Osteoblast (primary cell): ENCODE measurements at places on chromosomes 3 and 15.

- no peaks in the 10 kb centered on the region for H3K27me3 ChIP-seq
- H3K27ac ChIP-seq: no peak overlapping the region
- no peak for DNase-seq
- no peaks in the 10 kb centered on the region for H3K4me1 ChIP-seq
- H3K4me3 ChIP-seq: no peak overlapping the region
Measured at GRCh38 chr15:52422001-52422400, 106.7 kb downstream of the MYO5A start.

- H3K27ac ChIP-seq: no peak overlapping the region
- no peaks in the 10 kb centered on the region for H3K36me3 ChIP-seq
- no peaks in the 10 kb centered on the region for H3K4me1 ChIP-seq
- no peaks in the 10 kb centered on the region for H3K27me3 ChIP-seq
- H3K4me3 ChIP-seq: no peak overlapping the region
- no peak for DNase-seq
Measured at GRCh38 chr3:170792471-170792870, 77.5 kb downstream of the RPL22L1 start.

DNA sequence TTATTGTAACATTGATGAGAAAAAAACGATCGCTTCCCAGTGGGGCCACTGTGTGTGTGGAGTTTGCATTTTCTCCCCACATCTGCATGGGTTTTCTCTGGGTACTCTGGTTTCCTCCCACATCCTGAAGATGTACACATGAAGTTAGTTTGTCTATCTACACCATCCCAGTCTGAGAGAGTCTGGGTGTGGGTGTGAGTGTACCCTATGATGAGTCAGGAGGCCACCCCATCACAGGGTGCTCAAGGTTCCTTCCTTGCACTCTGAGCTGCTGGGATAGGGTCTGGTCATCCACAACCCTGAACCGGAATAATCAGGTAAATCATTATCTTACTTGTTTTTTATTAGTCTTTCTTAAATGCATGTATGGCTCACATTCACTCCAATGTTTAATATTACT is 457.1 kb downstream of the NTRK3 start:
- no peak for DNase-seq
- no peaks in the 10 kb centered on the region for H3K27me3 ChIP-seq
- H3K4me1 ChIP-seq: no peaks in the 10 kb centered on the region
- no peaks in the 10 kb centered on the region for H3K36me3 ChIP-seq
- H3K27ac ChIP-seq: no peak overlapping the region

- DNase-seq: no peak
- H3K27ac ChIP-seq: no peak overlapping the region
- H3K27me3 ChIP-seq: no peaks in the 10 kb centered on the region
- H3K4me3 ChIP-seq: no peak overlapping the region
Measured at GRCh38 chr3:9875448-9875847, 4.6 kb downstream of the CIDEC start.

DNA sequence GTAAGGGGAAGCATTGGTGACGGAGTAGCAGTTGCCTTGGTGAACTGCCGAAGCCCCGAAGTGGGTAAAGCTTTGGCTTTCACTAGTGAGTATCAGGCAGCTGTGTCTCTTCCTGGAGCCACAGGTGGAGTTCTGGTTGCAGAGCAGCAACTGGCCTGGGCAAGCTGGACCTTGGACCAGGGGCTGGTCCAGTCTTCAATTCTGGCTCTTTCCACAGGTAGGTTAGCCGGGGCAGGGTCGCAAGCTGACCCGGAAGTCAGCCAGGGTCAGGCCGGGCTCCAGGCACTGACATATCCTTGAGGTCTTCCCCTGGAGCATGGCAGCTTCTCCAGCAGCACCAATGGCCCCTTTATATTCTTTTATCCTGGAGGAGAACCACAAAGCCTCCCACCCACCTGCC is 73.2 kb downstream of the TMEM44 start:
- no peak overlapping the region for H3K4me3 ChIP-seq
- no peaks in the 10 kb centered on the region for H3K36me3 ChIP-seq
- peak; percentile 22 for DNase-seq
- H3K27me3 ChIP-seq: no peaks in the 10 kb centered on the region
- H3K27ac ChIP-seq: no peak overlapping the region

DNA sequence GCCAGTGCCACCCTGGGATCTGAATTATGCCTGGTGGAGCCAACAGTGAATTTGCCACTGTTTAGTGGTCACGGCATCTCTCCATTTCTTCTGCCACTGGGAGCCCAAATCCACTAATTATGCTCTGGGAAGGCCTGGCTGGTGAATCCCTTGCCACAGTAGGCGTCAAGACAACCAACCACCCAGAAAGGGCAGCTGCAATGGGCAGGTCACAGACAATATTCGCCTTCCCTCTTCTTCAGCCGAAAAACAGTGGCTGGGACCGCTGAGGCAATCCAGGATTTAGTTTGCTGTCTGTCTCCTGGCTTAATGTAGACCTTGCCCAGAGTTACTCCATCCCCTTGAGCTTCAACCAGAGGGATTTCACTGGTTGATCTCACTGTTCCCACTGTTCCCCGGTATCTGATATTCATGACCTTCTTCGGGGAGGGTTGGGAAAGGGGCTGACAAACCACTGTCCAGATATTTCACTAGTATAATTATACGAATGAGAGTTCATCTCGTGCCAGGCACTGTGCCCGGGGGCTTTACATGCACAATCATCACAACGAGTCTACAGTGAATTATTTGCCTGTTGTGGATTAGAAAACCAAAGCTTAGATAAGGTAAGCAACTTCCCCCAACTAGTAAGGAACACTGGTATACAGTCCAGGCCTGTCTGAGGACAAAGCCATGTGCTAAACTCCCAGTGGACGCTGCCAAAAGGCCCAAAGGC is 49.9 kb upstream of the RAB6B start:
- H3K36me3 ChIP-seq: no peaks in the 10 kb centered on the region
- H3K4me3 ChIP-seq: no peak overlapping the region
- peak overlapping the region; percentile 56 for H3K27ac ChIP-seq
- peaks cover 11% of the 10 kb centered on the region for H3K27me3 ChIP-seq
- no peak for DNase-seq

DNA sequence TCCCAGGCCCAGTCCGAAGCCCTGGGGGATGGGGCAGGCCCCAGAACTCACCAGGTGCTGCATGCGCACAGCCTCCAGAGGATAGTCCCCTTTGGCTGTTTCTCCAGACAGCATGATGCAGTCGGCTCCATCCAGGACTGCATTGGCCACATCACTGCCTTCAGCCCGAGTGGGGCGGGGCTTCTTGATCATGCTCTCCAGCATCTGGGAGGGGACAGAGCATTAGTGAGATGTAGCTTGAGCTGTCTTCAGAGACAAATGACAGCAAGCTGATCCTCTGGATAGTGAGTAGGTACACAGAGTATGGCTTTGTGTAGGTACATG is 9.1 kb upstream of the GRAMD2A start:
- H3K27ac ChIP-seq: no peak overlapping the region
- DNase-seq: peak; percentile 55
- H3K27me3 ChIP-seq: no peaks in the 10 kb centered on the region
- peaks cover 18% of the 10 kb centered on the region for H3K4me1 ChIP-seq
- H3K4me3 ChIP-seq: no peak overlapping the region

GRCh38 chr3:8237893-8238292 is 263.7 kb upstream of the LMCD1 start:
- no peak overlapping the region for H3K27ac ChIP-seq
- no peaks in the 10 kb centered on the region for H3K4me1 ChIP-seq
- no peak overlapping the region for H3K4me3 ChIP-seq
- no peak for DNase-seq
- no peaks in the 10 kb centered on the region for H3K36me3 ChIP-seq
- H3K27me3 ChIP-seq: no peaks in the 10 kb centered on the region

GRCh38 chr3:79005084-79005483 is 762.7 kb downstream of the ROBO1 start:
- H3K27me3 ChIP-seq: no peaks in the 10 kb centered on the region
- H3K36me3 ChIP-seq: no peaks in the 10 kb centered on the region
- peaks cover 14% of the 10 kb centered on the region for H3K4me1 ChIP-seq
- DNase-seq: peak; percentile 66
- H3K27ac ChIP-seq: peak overlapping the region; percentile 50

DNA sequence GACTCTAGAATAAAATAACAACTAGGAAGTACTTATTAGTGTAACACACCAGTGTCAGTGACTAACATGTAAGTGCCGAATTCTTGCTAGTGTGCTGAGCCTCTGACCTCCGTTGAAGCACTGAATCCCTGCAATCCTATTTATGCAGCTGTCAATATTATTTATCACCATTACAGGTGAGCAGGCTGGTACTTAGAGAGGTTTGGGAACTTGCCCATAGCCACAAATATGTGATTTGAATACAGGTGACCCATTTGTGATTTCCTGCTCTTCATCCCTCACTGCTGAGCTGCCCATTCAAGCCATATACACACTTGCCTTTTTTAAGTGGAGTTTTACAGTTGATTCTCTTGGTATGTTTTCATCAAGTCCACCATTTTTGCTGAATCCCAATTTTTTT is 12.2 kb downstream of the EIF4E3 start:
- no peak overlapping the region for H3K4me3 ChIP-seq
- H3K36me3 ChIP-seq: no peaks in the 10 kb centered on the region
- no peak overlapping the region for H3K27ac ChIP-seq
- no peak for DNase-seq
- peaks cover 18% of the 10 kb centered on the region for H3K27me3 ChIP-seq

DNA sequence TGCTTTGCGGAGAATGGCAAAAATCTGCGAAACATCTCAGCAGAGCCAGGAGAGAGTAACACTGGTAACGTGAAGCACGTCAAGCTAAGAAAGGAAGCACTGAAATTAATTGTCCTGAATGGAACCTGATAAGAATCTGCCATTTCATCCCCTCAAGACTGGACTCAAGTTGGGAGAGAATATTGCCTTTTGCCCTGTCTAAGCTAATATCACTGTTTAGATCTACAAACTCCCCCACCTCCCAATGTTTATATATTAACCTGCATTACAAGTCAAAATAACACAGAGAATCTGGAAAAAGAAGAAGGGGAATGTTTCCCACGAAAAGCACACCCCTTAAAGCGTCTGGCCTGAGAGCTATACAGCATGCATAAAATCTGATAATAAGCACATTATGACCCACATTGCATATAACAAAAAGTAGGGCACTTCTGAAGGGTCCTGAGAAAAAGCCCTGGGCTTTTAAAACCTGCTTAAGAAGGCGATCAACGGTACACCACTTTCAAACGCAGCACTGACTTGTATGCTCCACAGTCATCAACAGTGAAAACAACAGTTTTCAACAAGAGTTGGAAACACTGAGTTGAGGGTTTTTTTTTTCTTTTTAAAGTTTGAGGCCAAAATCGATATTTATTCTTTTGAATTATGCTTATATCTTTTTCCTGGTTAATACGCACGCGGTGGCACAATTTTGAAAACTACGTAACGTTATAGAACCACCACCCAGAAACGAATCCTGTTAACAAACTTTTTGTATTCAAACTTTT is 1.4 kb upstream of the KAT2B start:
- H3K27ac ChIP-seq: no peak overlapping the region
- no peak for DNase-seq
- H3K4me1 ChIP-seq: peaks cover 16% of the 10 kb centered on the region
- H3K4me3 ChIP-seq: peak overlapping the region; percentile 80
- no peaks in the 10 kb centered on the region for H3K36me3 ChIP-seq

DNA sequence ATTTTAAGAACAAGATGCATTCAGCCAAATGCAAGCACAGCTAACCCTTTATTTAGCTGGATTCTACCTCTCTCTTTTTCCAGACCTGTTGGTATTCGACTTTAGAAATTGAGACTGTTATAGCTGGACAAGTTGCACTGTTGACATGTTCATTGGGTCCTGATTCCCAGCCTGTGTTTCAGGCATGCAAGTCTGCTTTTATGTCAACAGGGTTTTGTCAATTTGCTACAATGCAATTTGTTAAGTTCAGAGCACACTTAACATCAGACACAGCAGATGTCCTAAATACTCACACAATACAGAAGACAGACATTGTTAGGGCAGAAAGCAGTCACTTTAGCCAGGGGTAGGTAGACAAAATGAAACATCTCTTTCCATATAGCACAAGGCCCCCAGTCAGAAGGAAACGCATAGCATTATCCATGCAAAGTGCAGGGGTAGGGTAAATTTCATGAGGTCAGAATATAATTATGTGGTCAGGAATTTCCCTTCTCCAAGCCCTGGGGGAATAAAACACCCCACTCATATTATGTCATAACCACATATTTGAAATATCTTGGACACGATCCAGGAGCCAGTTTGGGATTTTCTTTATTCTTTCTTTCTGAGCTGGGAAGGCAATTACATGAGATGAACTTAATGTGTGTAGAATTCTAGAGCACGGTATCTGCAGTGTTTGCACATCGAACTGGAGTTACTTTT is 504.1 kb downstream of the NTRK3 start:
- peak overlapping the region; percentile 36 for H3K4me3 ChIP-seq
- H3K27ac ChIP-seq: peak overlapping the region; percentile 90
- no peaks in the 10 kb centered on the region for H3K36me3 ChIP-seq
- DNase-seq: peak; percentile 91
- H3K27me3 ChIP-seq: no peaks in the 10 kb centered on the region

DNA sequence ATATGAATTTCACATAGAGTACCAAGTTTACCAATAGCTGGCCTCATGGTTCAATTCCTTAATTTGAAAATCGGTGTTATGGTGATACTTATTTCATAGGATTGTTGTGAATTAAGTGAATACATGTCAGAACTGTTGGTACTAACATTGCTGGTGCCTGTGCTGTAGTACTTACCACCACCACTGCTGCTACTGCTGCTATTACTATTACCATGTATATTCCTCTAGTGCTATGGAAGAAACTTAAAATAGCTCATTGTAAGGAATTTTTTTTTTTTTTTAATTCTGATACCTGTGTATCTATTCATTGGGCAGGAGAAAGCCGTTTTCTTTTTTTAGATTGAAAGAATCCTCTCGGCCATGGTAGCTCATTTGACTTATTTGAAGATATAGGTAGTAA is 3.6 kb downstream of the FYTTD1 start:
- H3K4me1 ChIP-seq: peaks cover 22% of the 10 kb centered on the region
- H3K27me3 ChIP-seq: no peaks in the 10 kb centered on the region
- no peak overlapping the region for H3K27ac ChIP-seq
- no peak overlapping the region for H3K4me3 ChIP-seq

DNA sequence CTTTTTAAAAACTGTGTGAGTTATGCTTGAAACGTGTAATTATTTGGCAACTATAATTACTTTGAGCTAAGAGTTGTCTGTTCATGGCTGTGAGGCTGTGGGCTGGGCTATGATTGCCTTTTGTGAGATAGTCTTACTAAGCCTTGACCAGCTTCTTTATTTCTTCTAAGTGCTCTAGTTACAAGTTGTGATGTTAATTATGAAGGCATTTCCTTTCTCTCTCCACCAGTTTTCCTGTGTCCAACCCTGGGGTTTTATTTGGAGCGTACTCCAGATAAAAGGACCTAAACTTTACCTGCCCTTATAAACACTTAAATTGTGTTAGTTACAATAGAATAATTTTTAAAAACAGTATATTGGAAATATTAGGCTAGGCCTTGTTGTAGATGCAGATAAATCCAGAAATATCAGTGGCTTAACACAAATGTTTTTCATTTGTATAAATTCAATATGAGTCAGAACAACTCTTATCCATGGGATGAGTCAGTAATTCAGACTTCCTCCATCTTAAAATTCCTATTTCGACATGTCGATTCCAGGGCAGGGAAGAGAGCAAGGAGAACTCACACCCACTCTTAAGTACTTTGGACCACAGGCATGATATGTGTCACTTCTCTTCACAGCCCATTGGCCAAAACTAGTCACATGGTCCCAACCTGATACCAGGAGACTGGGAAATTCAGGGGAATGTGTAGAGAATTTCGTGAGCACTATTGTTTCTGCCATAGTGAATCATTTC is 17.0 kb downstream of the TMEM62 start:
- DNase-seq: peak; percentile 92
- H3K27me3 ChIP-seq: no peaks in the 10 kb centered on the region
- peaks cover 17% of the 10 kb centered on the region for H3K36me3 ChIP-seq
- H3K4me1 ChIP-seq: peaks cover 10% of the 10 kb centered on the region
